AG09309 (cell line): ENCODE measurements at places on chromosomes 1 and 21.

- DNase-seq = no peak
These were observed 5.9 kb upstream of the KIF17 start for GRCh38 chr1:20723537-20724363.

- peak; percentile 80 for DNase-seq
These were observed 34.1 kb downstream of the TMCO4 start for GRCh38 chr1:19765623-19766022.

- DNase-seq = no peak
These were observed 150.1 kb downstream of the PLXNA2 start for GRCh38 chr1:208093754-208094719.

GRCh38 chr1:77847621-77848080, 40.8 kb upstream of the NEXN start:
- no peak for DNase-seq

GRCh38 chr1:28893403-28894102, 20.8 kb upstream of the EPB41 start:
- DNase-seq = no peak

DNA sequence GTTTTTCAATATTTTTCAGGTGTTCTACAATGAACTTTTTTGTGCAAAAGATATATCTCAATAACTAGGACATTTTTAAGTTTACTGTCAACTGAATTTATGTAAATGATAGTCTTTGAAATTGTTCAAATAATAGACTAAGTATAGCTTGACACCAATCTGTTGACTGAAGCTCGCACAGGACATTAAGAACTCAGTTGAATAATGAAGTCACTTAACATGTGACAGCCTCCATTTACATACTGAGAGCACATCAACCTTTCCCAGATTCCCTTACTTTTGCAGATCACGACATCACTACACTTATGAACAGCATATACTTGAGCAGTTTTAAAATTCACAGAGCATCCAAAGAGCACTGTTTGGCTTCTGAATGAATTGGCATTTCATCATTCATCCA, 268.2 kb downstream of the LRRC7 start:
- no peak for DNase-seq

- DNase-seq = no peak
These were observed 11.7 kb upstream of the SH3GLB1 start for GRCh38 chr1:86692641-86693040.
